ENCODE measurements at places on chromosomes 12 and 14.
A peak's percentile ranks its signal among the peaks of the same experiment; 100 is the strongest.

DNA sequence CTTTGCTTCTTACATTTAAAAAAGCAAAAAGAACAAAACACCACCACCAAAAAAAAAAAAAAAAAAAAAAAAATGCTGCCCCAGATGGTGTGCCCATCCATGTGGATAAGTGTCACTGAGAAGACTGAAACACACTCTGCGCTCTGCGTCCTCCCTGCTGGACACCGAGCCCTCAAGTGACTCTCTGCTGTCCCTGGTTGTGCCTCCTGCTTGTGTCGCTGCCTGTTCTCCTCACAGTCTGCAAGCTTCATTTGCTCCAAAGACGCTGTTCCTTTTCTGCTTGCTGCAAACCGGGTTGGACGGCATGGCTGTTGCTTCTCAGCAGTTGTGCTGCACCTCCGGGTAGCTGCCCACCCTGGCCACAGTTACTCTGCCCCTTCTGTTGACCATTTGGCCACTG lies 276.2 kb upstream of the ATP2B1 start:
- DNase-seq, result no peak

GRCh38 chr12:126069549-126070165 lies 1004.4 kb downstream of the AACS start:
- DNase-seq, result peak; percentile 2

GRCh38 chr12:11711651-11712327 lies 62.3 kb downstream of the ETV6 start:
- no peak for DNase-seq

- no peak for DNase-seq
Observed at GRCh38 chr14:54535646-54536045, 25.9 kb downstream of the CGRRF1 start.

DNA sequence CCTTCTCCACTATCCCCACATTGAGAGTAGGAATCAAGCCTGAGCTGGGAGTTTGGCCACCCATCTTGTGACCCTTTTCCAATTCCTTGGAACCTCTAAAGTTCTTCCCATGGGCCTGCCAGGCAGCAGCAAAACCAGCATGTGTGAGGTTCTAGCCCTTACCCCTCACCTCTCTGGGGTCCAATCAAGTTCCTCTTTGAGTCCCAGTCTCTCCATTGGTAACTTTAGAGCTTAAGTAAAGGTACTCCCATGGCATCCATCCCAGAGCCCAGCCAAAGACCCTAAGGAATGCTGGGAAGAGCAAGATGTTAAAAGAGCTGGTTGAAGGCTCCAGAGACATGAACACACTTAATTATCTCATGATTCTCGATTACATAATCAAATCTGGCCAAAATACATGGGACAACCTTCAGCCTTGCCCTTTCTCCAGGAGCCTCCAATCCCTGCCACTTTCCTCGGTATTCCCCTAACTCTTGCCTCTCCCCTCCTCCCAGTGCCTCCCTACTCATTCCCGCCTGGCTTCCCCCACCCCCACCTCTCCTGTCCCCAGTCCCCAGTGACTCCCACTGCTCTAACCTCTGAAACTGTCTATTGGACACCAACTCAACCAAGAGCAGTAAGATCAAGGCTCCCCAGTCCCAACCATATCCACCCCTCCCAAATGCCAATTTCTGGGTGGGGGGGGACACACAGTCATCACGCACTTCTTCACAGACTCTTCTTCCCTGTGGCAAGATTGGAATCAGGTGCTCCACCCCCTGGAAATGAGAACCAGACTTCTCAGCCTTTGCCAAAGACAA lies 4.8 kb upstream of the TNS2 start:
- DNase-seq, result no peak

- DNase-seq, result no peak
Observed at GRCh38 chr12:76915361-76916169, 36.7 kb upstream of the CSRP2 start.

DNA sequence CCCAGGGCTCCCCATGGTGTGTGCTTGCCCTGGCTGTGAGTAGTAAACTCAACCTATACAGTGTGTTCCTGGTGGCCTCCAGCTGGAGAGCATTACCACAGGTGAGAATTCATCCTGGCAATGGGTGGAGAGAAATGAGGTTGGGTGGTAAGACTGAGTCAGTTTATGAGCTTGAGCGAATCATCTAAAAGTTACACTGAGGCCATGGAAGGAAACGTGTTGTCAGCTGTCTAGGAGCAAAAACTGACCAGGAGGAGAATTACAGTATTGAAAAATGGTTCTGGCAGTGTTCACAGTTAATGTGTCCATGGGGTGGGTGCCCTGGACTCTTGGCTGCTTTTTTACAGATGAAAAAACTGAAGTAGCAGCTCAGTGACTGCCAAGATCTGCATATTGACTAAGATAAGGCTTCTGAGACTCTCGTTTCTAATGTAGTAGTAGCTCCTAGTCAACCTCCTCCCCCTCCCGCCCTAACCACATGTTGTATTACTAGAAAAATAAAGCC lies 202.0 kb upstream of the AMIGO2 start:
- DNase-seq, result no peak

DNA sequence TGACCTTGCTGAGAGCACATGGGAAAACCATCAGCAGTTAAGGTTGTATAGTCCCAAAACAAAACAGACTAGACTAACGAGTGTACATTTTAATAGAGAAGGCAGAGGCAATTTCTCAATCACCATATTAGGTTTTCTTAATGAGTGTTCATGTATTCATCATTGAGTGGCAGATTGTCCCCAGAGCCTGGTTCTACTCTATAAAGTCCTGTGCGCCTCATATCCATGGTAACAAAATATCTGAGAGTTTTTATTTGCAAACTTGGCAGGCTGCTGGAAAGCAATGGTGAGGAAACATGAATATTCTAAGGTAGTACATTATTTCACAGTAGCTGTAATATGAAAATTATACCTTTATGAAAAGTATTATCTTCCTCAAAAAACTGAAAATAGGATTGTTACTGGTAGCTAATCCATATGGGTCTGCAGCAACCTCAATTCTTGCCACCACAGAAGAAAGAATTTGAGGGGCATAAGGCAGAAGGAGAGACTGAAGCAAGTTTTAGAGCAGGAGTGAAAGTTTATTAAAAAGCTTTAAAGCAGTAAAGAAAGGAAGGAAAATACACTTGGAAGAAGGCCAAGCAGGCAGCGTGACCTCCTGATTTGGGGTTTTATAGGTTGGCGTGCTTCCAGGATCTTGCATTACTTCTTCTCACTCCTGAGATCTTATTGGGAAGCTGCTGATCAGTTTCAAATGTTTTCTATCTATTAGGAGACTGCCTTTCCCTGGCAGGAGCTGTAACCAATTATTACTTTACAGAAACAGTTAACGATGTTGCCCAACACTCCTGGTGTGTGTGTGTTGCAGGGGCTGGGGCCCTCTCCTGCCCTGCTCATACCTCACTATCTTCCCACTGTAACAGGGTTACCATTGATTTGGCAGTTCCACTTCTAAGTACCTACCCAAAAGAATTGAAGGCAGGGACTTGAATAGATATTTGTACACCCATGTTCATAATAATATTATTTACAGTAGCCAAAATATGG lies 154.0 kb upstream of the NUDT4 start:
- no peak for DNase-seq

- DNase-seq, result no peak
Observed at GRCh38 chr12:106863189-106863588, 88.7 kb downstream of the RIC8B start.

DNA sequence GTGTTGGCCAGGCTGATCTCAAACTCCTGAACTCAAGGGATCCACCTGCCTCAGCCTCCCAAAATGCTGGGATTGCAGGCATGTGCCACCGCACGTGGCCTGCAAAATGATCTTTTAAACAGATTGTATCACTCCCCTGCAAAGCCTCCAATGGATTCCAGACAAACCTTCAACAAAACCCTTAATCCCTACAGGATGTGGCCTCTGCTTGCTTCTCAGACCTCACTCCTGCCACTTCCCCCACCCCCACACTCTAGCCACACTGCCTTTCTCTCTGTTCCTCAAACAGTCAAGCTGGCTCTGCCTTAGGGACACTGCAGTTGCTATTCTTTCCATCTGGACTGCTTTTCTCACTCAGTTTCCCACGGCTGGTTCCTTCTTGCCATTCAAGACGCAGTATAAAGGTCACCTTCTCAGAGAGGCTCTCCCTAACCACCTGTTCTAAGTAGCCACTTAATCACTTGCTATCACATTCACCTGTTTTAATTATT lies 47.3 kb upstream of the TMED10 start:
- DNase-seq, result no peak

DNA sequence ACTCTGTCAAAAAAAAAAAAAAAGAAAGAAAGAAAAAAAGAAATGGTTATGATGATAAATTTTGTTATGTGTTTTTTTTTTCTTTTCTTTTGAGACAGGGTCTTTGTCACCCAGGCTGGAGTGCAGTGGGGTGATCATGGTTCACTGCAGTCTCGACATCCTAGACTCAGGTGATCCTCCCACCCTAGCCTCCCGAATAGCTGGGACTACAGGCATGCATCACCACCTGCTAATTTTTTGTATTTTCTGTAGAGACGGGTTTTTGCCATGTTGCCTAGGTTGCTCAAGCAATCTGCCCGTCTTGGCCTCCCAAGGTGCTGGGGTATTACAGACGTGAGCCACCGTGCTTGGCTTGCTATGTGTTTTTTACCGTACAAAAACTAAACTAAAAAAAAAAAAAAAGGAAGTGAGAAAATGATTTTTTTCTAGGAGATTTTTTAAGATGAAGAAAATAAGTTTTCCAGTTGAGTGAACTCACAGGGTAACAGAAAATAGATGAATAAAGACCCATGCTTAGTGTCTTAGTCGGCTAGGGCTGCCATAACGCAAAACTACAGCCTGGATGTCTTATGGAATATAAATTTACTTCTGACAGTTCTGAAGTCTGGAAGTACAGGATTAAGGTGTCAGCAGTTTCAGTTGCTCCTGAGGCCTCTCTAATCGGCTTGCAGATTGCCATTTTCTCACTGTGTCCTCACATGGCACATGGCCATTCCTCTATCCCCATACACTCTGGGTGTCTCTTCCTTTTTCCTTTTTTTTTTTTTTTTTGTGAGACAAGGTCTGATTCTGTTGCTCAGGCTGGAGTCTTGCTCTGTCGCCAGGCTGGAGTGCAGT lies 13.2 kb upstream of the APOF start:
- no peak for DNase-seq

DNA sequence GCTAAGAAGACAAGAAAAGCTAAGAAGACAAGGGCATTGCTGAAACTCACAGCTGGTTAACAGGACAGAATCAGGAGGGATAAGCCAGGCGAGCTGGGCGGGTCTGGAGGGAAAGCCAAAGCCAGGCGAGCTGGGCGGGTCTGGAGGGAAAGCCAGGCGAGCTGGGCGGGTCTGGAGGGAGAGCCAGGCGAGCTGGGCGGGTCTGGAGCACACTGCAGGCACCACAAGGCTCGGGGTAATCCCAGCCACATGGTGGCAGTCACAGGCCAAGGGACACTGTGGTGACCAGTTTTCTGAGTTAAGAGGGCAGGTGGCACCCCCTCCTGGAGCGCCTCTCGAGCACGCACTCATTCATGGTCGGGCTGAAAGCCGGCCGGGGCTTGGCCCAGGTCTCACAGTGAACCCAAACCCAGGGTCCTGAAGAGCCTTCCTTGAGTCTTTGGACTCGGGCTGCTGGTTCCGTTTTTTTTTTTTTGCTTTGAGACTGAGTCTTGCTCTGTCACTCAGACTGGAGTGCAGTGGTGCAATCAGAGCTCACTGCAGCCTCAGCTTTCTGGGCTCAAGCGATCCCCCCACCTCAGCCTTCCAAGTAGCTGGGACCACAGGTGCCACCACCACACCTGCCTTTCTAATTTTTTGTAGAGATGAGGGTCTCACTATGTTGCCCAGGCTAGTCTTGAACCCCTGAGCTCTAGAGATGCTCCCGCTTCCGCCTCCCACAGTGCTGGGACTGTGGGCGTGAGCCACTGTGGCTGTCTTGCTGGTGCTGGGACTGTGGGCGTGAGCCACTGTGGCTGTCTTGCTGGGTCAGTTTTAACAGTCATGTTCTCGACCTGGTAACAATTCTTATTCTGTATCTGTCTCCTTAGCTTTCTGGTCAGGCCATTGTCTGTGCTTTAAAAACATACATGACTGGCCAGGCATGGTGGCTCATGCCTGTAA lies 40.2 kb downstream of the HSP90AA1 start:
- DNase-seq, result peak; percentile 3

GRCh38 chr14:20530771-20531571 lies 25.6 kb downstream of the RNASE10 start:
- peak; percentile 54 for DNase-seq

DNA sequence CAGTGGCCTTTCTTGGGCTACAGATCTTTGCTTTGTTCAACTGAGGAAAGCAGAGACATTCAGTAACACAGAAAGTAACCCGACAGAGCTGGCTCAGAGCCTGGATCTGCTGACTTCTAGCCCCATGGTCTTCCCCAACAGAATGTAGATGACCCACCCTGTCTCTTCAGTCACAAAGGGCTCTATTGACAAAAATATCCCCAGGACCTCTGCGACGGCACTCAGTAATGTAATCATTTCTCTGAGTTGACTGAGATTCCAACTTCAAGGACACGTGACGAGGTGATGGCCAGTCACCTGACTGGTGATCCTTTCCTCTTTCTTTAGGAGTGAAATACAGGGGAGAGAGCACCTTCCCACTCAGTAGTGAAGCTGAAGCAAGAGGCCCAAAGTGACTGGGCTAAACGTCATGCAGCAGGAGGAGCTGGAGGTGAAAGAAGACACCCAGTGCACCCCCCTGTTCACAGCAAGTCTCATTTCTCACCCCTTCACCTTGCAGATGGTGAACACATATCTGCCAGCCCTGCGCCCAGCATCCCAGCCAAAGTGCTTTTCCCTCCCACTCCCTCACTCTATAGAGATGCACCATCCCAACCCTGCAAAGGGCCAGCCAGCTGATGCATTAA lies 179.2 kb upstream of the EGLN3 start:
- no peak for DNase-seq

GRCh38 chr14:88749139-88749538 lies 43.6 kb downstream of the EML5 start:
- DNase-seq, result no peak

GRCh38 chr12:58934528-58934927 lies 14.2 kb upstream of the LRIG3 start:
- no peak for DNase-seq

DNA sequence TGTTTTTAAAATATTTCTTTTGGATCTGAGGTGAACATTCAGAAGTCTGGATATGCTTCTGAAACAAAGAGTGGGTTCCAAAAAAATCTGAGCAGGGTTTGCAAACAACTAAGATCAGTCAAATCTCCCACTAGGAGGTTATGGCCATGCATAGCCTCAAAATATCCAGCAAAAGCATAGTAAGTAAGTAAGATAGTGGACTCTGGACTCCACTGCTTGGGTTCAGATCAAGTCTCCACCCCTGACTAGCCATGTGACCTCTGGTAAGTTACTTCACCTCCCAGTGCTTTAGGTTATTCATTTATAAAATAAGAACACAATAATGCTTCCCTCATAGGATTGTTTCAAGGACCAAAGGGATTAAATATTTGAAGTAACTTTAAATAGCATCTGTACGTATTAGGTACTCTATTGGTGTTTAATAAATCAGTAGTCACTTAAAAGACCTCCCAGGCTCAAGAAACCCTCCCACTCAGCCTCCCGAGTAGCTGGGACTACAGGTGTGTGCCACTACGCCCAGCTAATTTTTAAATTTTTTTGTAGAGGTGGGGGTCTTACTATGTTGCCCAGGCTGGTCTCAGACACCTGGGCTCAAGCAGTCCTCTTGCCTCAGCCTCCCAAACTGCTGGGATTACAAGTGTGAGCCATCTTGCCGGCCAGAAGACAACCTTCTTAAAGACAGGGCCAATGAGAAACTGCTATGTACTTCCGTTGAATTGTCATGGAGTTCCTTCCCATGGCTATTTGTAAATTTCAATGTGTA lies 95.7 kb upstream of the SOX5 start:
- no peak for DNase-seq

- DNase-seq, result no peak
Observed at GRCh38 chr14:77151918-77152588, 10.5 kb upstream of the ZDHHC22 start.

GRCh38 chr14:95516554-95517181 lies at the start of gene SYNE3:
Gene SYNE3, minus strand, starts transcription at chr14:95516650. Its CDS starts 40,829 bp downstream, at chr14:95475821.
- DNase-seq, result no peak

Data from stimulated activated CD8-positive, alpha-beta memory T cell treated with anti-CD3 and anti-CD28 coated beads, Interleukin-4, amount 100 ng/mL, for 24 hours (primary cell).